Neuronal stem cell (in vitro differentiated cells): ENCODE measurements at places on chromosomes 16 and 17.

- DNase-seq: no peak
These were observed 18.4 kb upstream of the PRKCA start for GRCh38 chr17:66283971-66284370.

- DNase-seq: no peak
These were observed 541.9 kb upstream of the CDH11 start for GRCh38 chr16:65663774-65664173.

GRCh38 chr17:75783069-75783783 is 1.4 kb upstream of the UNK start:
- DNase-seq: no peak

DNA sequence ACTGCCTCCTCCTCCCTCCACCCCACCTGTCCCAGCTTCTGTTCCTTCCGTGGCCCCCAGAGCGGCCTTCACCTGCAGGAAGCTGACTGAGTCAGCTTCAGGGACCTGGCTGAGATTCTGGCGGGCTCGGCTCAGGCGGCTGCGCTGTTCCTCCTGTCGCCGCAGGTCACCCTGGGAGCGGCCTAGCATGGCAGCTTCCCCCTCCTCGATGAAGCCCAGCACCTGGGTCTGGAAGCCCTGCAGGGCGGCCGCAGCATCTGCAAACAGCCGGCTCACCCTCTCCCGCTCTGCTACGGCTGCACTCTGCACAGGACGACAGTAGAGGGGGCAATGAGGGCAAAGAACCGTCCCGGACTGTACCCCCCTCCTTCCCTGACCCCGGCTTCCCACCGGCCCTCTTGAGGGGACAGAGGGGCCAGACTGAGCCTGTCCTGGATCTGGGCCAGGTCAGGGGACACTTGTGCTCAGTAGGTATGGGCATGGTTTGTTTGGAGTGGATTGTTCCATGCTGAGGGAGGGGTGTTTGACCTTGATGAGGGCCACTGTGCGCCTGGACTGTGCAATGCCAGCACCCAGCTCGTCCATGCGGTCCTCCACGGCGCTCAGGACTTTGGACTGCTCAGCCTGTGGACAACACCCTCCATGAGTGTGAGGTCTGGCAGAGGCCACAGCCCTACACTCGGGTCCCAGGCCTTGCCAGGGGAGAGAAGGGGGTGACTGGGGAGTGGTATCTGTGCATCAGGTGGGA is 2.0 kb downstream of the TRIM47 start:
- DNase-seq: no peak

GRCh38 chr16:56373003-56373402 is 52.3 kb downstream of the AMFR start:
- DNase-seq: no peak

- DNase-seq: no peak
These were observed 143.7 kb downstream of the PMP22 start for GRCh38 chr17:15121426-15121825.

- DNase-seq: no peak
These were observed 3.3 kb upstream of the CCL15 start for GRCh38 chr17:36004594-36005108.

GRCh38 chr16:583470-583814 is 6.4 kb upstream of the RAB40C start:
- no peak for DNase-seq

DNA sequence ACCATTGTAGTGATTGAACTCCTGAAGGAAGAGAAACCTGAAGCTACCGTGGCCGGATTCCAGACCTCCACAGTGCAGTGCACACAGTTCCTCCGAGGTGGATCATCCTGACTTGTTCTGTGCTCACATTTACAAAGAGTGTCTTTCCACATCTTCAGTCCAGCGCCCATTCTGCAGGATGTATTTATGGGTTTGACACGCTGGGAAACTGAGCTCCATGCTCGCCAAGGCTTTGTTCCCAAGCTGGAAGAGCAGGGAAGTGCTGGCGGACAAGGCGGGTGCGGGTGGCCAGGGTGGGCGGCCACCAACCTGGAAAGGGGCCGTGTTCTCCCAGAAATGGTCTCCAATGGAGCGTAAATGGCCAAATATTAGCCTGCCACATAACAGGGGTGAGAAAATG is 227.9 kb downstream of the IRF8 start:
- DNase-seq: no peak

DNA sequence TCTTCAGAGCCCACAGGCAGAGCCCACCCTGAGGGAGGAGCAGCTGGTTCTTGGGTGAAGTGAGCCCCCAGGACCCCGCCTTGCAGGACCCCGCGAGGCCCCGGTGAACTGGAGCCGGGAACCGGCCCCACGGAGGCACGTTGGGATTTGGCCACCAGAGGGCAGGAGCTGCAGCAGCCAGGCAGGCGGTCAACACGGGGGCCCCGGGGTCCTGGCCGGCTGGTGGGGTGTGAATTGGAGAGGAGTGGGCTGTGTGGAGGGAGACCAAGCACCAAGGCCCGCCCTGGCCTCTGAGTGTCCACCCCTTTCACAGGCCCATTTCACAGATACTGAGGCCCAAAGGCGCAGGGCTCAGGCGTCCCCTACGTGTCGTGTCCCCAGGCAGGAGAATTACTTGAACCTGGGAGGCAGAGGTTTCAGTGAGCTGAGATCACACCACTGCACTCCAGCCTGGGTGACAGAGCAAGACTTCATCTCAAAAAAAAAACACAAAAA is 2.2 kb downstream of the DPEP1 start:
- no peak for DNase-seq

DNA sequence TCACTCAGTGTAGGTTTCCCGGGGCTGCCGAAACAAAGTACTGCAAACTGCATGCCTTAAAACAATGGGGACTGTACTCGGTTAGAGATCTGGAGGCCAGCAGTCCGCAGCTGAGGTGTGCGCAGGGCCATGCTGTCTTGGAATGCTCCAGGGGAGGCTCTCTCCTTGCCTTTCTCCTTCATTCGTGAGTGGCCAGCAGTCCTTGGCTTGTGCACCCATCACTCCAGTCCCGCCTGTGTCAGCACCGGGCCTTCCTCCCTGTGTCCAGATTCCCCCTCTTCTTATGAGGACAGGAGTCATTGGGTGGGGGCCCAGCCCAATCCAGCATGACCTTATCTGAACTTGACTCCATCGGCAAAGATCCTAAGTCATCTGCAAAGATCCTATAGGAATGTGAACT is 43.4 kb downstream of the COX4I1 start:
- DNase-seq: no peak

GRCh38 chr17:80283116-80283852 is 22.6 kb downstream of the RNF213 start:
- DNase-seq: no peak

- DNase-seq: no peak
These were observed 1572.3 kb downstream of the CDH8 start for GRCh38 chr16:60463986-60464385.

GRCh38 chr17:73874008-73874720 is 229.9 kb upstream of the SDK2 start:
- no peak for DNase-seq

GRCh38 chr17:36485805-36486203 is 677 bp upstream of the ZNHIT3 start:
- no peak for DNase-seq

- no peak for DNase-seq
These were observed 181.7 kb downstream of the MRTFB start for GRCh38 chr16:14252860-14253259.

DNA sequence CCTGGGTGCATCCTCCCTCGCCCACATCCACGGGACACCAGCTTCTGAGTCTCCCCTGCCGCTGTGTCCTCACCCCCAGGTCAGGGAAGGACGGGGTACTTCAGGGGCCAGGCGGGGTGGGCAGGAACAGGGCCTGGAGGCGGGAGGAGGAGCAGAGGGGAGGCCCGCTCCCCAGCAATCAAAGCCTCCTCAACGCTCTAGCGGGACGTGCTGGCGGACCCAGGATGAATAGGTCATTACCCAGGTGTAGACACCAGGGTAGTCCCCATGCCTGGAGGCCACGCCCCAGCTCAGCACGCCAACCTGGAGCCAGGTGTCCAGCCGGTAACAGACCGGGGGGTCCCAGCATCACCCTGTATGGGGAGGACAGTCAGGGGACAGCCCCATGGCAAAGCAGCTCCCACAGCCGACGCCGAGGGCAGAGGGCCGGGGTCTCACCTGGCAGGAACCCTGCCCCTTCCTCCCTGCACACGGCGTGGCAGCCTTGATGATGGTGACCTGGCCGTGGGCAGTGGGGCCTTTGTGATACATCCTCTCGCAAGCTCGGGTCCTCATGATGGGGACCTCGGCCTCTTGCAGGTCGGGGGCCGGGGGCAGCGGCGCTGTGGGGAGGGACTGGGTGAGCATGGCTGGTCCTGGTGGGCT is 24.2 kb downstream of the TPSD1 start:
- no peak for DNase-seq

DNA sequence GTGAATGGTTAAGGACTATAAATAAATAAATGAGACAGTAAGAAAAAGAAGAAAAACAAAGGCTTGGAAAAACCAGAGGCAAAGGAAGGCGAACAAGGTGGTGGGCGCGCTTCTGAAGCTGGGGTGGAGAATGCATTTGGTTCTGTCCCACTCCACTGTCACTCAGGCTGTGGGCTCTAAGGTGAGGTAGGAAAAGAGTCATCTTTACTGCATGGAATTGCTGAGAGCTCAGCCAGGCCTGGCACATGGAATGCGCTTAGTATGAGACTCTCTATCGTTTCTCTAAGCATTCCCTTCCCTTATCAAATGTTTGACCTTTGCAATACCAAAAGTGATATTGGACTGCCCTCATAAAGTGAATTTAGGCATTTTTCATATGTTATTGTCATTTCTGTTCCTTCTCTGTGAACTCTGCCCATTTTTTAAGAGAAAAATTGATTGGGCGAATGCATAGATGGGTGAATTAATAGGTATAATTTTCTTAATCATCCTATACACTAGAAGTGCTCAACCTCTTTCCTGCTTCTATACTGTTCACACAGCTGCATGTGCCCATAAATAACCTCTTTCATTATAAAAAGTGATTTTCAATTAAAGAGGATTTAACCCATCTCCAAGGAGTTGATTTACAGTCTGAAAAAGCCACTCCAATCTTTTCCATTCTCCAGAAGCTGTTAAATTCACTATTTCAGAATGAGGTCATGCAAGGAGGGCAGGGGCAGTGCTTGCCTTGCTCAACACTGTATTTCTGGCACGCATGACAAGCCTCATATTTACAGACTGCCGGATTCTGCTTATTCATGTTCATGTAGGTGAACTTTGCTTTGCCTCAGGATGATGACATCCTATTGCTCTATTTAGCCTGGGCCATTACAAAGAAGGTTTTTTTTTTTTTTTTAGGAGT is 87.7 kb downstream of the MYH10 start:
- DNase-seq: no peak

DNA sequence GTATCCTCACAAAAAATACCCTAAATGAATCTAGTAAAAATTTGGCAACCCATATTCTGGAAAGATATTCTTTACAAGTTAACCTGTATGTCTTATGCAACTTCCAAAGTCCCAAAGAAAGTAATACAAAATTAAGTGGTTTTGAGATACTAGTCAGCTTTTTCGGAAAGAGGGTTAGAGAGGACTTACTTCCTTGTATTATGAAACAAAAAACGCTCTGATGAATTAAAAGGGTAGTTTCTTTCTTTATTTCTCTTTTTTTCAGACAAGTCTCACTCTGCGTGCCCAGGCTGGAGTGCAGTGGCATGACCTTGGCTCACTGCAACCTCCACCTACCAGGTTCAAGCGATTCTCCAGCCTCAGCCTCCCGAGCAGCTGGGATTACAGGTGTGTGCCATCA is 51.6 kb downstream of the KANSL1 start:
- no peak for DNase-seq

GRCh38 chr17:43962479-43962878 is 8.7 kb upstream of the PYY start:
- DNase-seq: no peak

- DNase-seq: no peak
These were observed 21.1 kb downstream of the ETV4 start for GRCh38 chr17:43524945-43525575.

DNA sequence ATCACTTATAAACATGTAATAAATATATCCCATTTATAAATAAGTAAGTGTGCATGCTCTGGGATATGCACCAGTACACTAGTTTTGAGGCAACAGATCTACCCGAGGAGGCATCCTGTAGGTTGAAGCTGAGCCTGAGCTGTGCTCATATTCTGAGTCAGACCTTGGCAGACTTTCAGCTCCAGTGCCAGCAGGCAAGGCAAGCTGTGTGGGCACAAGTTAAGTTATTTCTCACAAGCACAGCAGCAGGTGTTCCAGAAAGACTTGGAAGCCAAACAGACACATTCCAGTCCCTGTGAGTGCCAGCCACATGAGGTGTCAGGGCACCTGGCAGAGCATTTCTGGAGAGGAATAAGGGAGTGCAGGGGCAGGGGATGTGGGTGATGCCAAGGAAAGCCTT is 1.3 kb upstream of the CLEC19A start:
- no peak for DNase-seq

DNA sequence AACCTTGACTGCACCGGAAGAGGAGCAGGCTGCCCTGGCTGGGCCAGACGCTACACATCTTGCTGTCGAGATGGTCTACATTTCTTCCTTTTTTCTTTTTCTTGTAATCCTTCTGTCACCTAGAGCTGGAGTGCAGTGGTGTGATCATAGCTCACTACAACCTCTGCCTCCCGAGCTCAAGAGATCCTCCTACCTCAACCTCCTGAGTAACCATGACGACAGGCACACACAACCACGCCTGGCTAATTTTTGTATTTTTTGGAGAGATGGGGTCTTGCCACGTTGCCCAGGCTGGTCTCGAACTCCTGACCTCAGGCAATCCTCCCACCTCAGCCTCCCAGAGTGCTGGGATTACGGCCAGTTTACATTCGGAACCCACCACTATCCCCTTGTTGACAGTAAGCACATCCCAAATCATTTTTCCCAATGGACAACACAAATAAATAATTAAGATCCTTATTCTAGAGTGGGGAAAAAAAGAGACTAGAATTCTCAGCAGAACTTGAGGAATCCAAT is 79.0 kb downstream of the ANKRD11 start:
- no peak for DNase-seq

DNA sequence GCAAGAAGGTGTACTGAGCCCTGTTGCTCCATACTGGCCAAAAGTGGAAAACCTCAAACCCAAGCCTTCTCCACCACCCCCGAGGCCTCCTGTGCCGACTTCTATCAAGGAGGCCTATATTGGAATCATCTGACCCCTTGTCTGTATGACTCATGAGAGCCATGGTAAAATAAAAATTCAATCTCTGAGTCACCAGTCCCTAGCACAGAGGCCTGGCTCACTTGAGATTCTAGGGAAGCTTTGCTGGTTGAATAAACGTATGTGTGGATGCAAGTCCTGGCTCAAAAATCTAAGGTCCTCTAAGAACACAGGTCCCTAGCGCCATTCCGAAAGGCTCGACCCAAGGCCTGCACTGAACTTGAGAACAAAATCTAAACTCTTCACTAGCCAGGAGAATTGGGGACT is 15.0 kb downstream of the NSMCE1 start:
- no peak for DNase-seq
